ENCODE measurements at places on chromosomes 4 and X.

GRCh38 chr4:47050761-47051725, 19.7 kb downstream of the GABRB1 start:
- no peak for DNase-seq

- no peak for DNase-seq
These were observed 469.1 kb downstream of the GBA3 start for GRCh38 chr4:23161787-23162186.

GRCh38 chr4:124745985-124746801, 33.7 kb upstream of the ANKRD50 start:
- DNase-seq = no peak

GRCh38 chr4:40888933-40889332, 139.2 kb downstream of the NSUN7 start:
- no peak for DNase-seq

DNA sequence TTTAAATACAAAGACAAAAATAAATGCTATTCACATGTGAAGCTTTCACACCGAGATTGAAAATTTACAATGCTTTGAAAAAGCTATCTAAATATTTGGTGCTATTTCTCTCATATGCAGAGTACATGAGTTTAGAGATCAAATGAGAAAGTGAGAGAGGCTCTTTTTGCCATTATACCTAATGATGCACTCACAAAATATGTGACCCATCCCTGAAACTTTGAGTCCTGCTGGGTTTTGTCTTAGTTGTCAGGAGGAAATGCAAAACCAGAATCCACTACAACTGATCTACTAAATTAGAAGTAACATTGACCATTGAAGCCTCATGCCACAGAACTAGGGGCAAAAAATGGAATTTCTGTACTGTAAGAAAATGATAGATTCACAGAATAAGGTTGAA, 251.7 kb downstream of the MAPK10 start:
- no peak for DNase-seq

GRCh38 chrX:45083314-45083713, 117.4 kb downstream of the DIPK2B start:
- DNase-seq = no peak

- no peak for DNase-seq
These were observed 133.9 kb downstream of the EGF start for GRCh38 chr4:110046588-110047049.

DNA sequence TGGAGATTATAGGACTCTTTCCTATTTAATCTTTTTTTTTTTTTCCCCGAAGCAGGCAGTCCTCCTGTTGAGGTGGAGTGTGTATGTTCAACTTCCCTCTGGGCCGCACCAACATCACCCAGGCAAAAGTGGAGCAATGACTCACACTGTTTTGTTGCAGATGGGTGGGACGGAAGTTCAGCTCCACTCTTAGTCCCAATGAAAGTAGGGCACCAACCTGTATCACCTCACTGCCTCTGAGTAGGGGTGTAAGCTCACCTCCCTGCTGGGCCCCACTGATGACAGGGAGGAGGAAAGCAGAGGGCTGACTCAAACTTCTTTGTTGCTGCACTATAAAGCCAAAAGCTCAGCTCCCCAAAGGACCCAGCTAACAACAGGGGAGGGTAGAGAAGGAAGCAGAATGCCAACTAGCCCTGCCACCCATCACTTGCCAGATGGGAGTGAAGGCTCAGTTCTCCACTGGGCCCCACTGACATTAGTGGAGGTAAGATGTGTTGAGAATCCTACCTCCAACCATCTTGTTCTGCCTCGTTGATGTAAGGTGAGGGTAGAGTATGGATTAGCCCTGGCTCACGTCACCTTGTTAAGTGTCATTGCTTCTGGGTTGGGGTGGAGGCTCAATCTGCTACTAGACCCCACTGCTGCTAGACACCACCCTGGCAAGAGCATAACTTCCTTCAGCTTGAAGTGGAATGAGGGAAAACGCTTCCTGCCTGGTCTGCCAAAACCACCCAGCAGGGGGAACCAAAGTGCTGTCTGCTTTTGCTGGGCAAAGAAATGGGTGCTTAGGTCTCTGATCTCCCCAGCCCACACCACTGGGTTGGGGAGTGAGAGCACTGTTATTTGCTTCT, 14.1 kb downstream of the RPS6KA3 start:
- no peak for DNase-seq

- no peak for DNase-seq
These were observed 3.1 kb upstream of the ZFX start for GRCh38 chrX:24146283-24146949.

DNA sequence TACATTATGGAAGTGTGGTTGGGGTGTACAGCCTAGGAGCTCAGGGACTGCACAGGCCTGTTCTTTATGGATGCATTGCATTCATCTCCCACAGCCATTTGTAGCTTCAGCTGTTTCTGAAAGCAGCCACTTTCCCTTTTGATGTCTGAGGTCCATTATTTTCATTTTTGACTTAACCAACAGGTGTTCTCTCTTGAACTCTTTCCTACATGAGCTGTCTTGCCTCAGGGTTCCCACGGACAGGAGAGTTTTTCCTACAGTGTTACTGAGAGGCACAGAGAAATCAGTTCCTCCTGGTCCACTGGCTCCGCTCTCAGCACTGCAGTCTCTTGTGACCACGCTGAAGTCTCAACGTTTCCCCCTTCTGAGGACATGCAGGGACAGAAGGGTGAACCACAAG, 87.2 kb downstream of the RASL11B start:
- no peak for DNase-seq

GRCh38 chr4:184932343-184932742, 85.9 kb upstream of the HELT start:
- DNase-seq = no peak

- DNase-seq = peak; percentile 43
These were observed 186.5 kb upstream of the RPL34 start for GRCh38 chr4:108433832-108434231.

DNA sequence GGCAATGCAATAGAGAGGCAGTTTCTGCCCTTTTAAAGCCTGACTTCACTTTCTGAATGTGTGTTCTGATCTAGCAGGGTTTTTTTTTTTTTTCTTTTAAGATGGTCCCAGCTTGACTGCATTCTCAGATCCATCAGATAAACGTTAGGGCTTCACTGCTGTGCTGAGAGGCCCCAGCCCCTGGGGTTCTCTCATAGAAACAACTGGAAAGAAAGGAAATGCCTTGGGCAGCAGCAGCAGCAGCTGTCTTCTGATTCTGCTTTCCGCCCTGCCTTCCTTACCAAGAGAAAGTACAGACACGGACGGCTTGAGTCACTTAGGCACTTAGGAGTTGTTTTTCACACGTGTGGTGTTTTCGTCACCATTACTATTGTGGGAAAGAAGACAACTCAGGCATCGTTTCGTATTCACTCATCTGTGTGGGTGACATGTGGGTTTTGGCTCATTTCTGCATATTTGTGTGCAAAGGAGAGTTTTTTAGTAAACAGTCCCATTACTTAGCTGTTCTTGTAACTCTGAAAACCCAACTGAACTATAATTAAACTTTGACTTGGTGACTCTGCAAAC, 172.0 kb downstream of the PTTG2 start:
- peak; percentile 99 for DNase-seq

- DNase-seq = no peak
These were observed 171.5 kb downstream of the CFAP299 start for GRCh38 chr4:80507077-80507476.

DNA sequence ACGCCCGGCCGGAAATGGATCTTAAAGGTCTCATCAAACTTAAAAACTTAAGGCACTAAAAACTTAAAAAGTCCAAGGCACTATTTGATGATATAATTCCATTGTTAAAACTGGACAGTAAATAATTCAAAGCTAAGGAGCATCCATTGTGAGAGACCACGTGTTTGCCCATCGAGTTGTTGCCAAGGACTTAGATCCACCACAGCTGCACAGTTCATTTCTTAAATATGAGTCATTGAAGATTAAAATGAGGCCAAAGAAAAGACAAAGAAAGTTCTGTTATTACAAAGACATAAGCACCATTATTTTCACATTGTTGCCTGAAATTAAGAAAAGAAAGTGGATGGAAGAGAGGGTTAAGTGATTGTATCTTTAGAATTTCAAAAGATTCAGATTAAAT, 411.5 kb upstream of the FTHL17 start:
- DNase-seq = peak; percentile 82

- DNase-seq = no peak
These were observed 97.1 kb upstream of the SLC4A4 start for GRCh38 chr4:71241501-71242288.

GRCh38 chr4:140637836-140638235, 69.1 kb upstream of the UCP1 start:
- DNase-seq = no peak

- DNase-seq = no peak
These were observed 9.7 kb downstream of the SERTM2 start for GRCh38 chrX:111521169-111521568.

GRCh38 chr4:113449410-113449974, 312.0 kb downstream of the CAMK2D start:
- no peak for DNase-seq

DNA sequence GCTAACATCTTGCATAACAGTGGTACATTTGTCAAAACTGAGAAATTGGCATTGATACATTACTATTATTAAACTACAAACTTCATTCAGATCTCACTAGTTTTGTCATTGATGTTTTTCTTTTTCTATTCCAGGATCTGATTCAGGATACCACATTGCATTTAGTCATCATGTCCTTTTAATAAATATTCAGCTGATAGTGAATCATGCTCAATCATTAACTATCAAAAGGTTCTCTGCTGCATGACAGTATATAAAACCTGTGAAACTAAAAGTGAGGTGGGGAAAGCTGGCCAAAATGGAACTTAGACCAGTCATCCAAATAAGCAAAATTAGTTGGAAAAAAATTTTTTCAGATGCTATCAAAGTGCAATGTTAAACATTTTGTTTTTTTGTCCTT, 28.1 kb upstream of the HS6ST2 start:
- DNase-seq = no peak

GRCh38 chr4:76420188-76420761, 666 bp downstream of the CCDC158 start:
- DNase-seq = no peak

DNA sequence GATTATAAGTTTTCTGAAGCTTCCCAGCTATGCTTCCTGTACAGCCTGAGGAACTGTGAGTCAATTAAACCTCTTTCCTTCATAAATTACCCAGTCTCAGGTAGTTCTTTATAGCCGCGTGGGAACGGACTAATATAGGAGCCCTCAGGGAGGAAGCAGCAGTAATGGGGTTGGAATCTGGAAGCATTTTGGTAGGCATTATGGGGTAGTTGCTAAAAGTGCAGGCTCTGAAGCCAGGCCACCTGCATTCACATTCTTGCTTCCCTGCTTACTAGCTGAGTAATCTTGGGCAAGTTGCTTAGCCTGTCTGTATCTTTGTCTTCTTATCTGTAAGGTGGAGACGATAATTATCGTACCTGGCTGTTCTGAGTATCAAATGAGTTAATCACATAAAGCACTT, 137.9 kb upstream of the NHS start:
- no peak for DNase-seq

GRCh38 chr4:88439161-88439760, 17.7 kb upstream of the HERC5 start:
- DNase-seq = no peak

DNA sequence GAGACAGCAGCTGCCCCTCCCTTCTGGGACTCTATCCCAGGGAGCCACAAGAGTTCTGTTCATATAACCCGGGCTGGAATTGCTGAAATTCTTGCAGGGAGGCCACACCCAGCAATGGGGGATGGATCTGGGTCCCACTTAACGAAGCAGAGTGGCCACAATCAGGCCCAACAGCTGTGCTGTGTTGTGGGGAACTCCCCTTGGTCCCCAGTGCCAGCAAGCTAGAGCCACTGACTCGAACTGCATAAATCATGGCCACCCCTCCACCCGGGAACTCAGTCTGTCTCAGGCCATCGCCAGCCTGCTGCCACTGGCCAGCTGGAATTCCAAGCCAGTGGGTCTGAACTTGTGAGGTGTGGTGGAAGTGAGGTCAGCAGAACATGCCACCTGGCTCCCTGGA, 111.1 kb downstream of the KLF8 start:
- no peak for DNase-seq

DNA sequence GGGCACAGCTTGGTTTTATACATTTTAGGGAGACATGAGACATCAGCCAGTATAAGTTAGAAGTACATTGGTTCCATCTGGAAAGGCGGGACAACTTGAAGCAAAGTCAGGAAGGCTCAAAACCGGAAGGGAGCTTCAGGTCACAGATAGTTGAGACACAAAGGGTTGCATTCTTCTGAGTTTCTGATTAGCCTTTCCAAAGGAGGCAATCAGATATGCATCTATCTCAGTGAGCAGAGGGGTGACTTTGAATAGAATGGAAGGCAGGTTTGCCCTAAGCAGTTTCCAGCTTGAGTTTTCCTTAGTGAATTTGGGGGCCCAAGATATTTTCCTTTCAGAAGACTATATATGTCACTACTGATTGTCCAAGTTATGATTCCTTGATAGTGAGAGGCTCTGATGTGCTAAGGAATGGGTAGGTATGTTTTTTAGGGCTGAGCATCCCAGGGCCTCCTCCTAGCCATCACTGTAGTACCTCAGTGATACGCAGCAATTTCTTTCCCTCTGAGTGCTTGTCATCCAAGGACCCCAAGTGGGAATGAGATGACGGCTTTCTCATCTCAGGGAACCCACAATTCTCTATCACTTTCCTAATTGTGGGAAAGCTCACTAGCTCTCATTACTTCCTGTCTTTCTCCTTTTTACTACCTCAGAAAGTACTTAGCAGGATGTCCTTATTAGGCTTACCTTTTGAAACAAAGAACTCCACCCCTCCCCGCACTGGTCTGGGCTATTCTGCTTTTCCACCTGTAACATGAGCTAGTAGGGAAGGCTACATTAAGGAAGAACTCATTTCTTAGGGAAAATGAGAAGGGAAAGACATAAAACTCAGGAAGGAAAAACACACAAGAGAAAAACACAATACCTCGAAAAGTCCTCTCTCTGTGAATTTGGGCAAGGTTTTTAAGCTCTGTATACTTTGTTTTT, 632.7 kb downstream of the RAPGEF2 start:
- no peak for DNase-seq

- DNase-seq = peak; percentile 9
These were observed 91.6 kb downstream of the MAGEB17 start for GRCh38 chrX:16258882-16259281.

DNA sequence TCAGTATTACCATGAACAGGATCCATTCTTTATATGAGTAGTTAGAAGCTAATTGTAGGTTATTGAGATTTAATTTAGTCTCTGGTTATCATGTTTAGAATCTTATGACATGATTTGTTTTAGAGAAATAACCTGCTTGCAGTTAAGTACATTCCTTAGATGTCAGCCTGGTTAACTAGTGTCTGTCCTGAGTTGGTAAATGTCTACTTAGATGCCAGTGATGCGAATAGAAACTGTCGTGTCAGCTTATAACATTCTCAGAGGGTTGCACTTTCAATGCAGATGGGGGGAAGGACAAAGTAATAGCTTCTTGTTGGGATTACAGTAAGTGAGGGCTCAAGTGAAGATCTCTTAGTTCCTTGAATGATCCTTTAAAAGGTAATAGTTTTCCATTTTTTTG, 227.8 kb upstream of the SPRY1 start:
- DNase-seq = peak; percentile 6

DNA sequence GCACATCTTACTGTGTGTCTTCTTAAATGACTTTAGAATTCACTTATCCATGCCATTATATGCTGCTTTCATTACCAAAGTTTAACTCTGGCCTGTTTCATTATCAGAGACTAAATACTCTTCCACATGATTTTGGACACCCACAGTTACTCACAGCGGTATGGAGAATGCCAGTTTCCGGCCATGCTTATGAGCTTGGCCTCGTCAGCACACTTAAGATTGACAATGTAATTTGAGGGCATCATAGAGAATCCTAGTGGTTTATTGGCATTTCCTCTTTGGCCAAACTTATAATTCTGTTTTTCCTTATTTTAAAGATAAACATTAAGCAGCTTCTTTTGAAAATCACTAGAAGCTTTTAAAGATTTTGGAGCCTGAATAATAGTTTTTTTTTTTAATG, 104.5 kb downstream of the IRF2 start:
- DNase-seq = peak; percentile 34

GRCh38 chr4:114271031-114271430, 291.6 kb upstream of the ARSJ start:
- DNase-seq = no peak

Data from amniotic epithelial cell (primary cell).